Left kidney (tissue), 8 donors: ENCODE measurements at places on chromosomes 2 and 18. TPM values are rescaled to one million over a fixed set of nuclear protein-coding genes. Genes with fewer than 3 reads are reported as not detected.

The KLHL14 gene
- polyA plus RNA-seq: 33.1 TPM

The E2F6 gene
- polyA plus RNA-seq: 24.4 TPM

The PTH2R gene
- 62.4 TPM for polyA plus RNA-seq

The TUBB8B gene
- polyA plus RNA-seq: 0.96 TPM

The GAREM1 gene
- 39.6 TPM for polyA plus RNA-seq

The FZD7 gene
- polyA plus RNA-seq: 64.1 TPM

The RNF152 gene
- polyA plus RNA-seq: 13.0 TPM
